ENCODE measurements at places on chromosomes 6 and 20.
A peak's percentile ranks its signal among the peaks of the same experiment; 100 is the strongest.

DNA sequence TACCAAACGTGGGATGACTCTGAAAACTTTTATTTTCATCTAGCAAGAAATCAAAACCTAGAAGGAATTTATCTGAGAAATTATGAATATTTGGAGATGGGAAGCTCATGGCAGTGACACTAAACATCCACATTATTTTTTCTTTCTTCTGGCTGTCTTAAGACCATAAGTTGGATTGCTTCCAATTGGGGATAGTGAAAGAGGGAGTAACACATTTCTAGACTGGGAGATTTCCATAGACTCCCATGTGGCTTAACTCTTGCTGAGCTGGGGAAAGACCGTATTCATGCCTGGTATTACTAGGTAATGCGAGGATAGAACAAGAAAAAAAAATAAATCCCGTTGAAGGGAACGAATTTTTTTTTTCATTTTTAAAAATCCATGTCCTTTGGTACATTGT, 120.0 kb downstream of the UTRN start:
- DNase-seq: no peak

- DNase-seq: no peak
Measured at GRCh38 chr6:96865055-96865405, 27.8 kb upstream of the GPR63 start.

DNA sequence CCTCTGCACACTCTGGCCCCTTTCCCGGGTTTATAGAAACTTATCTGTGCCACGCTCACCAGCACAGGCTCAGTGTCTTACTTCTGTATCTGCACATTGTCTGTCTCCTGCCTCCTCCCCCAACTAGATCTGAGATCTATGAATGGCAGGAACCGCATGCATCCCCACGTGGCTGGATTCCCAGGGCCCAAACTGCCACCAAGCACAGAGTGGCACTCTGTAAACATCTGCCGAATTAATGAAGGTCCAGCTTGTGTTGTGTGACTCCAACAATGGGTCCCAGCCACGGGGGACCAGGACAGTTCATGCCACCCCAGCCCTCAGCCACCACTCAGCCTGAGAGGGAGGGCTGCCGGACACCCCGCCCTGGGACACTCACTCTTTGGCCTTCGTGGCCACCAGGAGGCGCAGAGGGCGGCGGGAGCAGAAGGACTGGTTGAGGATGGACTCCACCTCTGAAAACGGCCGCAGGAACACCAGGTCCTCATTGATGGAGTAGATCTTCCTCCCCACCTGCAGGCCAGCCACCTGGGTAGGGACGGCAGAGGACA, 171.1 kb downstream of the PREX1 start:
- peak; percentile 85 for DNase-seq

- DNase-seq: no peak
Measured at GRCh38 chr6:52610011-52610410, 33.2 kb upstream of the TRAM2 start.

GRCh38 chr20:51163996-51164600, 141.2 kb upstream of the KCNG1 start:
- DNase-seq: peak; percentile 38
